T-helper 17 cell (primary cell): ENCODE measurements at places on chromosomes 1 and 21. TPM values are rescaled to one million over a fixed set of nuclear protein-coding genes. Genes with fewer than 3 reads are reported as not detected.

GRCh38 chr1:64184003-64184440 lies 19.4 kb upstream of the UBE2U start:
- no peak for DNase-seq

DNA sequence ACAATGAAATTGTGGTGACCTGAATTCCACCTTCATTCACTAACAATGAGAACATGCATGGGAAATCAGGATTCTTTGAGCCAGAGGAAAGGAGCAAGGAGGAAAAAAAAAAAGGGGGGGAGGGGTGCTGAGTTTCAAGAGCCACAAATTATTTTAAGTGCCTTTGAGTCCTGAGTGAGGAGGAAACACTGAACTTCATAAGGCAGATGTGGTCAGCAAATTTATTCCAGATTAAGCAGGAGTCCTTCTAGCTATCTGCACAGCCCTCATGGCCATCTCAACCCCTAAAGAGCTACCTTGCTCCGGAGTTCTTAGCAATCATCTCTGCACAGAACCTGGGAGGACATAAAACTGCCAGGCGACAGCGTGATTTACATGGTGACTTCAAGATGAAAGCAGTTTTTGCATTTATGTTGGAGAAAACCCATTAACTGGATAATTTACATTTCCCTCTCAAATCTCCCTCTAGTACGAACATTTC lies 21.7 kb downstream of the ASTN1 start:
- no peak for DNase-seq

- DNase-seq = no peak
Observed at GRCh38 chr1:234250747-234251146, 122.5 kb upstream of the COA6 start.

DNA sequence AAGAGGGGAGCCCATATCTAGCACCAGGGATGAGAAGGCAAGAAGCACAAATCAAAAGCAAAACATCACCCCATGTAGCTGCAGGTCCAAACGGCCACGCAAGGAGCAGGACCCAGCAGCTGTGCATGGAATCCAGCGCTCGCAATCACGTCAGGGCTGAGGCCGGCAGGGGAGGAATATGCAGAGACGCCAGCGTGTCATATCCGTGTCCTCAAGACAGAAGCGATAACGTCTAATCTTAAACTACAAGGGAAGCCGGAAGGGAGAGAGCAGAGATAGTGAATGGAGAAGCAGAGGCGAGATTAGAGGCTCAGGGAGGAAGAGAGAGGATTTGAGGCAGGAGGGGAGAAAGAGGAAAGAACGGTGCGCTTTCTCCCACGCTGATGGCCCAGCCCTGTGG lies 39.1 kb downstream of the FBXO2 start:
- DNase-seq = no peak

Gene RUNX3
- 243 TPM for total RNA-seq

- DNase-seq = no peak
Observed at GRCh38 chr1:65606426-65606825, 186.0 kb downstream of the LEPR start.

- no peak for DNase-seq
Observed at GRCh38 chr1:45952072-45952471, 148.7 kb downstream of the MAST2 start.

DNA sequence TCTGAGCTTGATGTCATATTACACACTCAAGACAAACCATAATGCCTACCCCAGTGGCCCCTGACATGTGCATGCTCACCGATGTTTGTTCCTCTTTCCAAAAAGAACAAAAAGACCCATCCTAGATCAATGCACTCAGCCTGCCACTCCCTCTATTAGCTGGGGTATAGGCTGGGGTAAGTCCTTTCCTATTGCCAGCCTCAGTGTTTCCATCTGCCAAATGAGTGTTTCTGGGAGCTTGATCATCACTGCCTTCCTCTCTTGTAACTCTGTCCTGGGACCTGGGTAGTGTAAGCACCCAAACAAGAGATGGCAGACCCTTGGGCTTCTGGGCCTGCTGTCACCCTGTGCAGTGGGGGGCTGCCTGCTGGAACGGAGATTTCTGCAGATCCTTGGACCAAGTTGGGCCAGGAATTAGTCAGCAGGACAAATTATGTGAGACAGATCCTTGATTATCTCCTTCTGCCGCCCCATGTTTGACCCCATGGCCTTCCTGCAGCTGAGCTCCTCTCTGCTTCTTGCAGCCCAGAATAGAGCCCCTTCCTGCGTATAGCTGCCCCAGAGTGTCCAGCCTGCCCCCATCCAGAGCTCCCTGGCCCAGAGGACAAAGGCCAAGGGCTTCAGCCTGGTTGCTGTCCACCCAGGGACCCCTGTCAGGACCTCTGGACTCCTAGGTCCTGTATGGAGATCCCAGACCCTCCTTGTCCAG lies 31.5 kb upstream of the LRP8 start:
- no peak for DNase-seq

DNA sequence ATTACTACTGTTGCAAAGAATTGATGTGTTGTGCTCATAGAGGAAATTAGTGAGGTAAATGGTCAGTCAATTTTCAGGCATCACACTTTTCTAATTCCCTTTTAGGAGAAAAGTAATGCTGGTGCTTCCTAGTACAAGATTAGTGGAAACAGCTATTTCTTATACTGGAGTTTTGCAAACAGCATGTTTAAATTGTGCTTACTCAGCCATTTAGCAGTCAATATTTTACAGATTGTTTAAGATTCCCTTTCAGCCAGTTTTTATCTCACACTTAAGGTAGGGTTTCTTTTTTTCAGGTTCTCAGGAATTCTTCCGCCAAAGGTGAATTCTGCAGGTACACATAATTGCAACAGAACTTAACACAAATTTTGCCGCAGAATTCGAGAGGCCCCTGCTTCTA lies 10.9 kb downstream of the SRRM1 start:
- no peak for DNase-seq

- no peak for DNase-seq
Observed at GRCh38 chr1:153393926-153394325, 3.1 kb upstream of the S100A8 start.

DNA sequence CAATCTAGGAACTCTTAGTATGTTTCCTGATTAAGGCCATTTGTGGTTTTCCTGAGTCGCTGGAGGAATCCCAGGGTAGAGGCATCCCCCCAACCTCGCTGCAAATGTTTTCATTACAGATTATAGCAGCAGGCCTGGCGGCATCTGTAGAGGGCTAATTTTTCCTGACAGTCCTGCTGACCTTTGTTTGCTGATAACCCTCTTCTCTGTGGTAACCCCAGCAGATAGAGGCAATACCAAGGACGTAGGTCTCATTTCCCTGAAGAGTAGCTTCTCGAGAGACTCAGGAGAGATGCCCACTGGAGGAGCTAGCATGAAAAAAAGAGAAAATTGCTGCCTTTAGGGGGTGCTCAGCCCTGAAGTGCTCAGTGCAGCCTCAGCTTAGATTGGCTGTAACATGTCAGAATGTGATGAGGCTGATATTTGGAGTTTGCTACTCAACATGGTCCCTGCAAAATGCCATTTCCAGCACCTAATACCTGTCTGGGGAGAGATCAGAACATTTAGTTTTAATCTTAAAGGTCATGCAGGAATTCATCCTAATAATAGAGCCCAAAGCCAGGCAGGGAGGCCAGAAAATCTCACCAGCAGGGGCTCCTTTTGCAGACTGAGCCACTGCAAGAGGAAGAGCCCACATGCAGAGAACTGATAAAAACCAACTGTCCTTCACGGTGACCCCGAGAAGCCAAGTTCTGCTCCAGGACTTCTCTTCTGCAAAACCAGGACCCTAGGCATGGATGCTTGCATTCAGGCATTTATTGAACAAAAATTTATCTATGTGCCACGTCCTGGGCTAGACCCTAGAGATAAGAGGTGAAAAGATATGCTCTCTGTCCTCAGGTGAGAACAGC lies 184.5 kb downstream of the KAZN start:
- DNase-seq = no peak

- no peak for DNase-seq
Observed at GRCh38 chr1:156417401-156418020, 48.5 kb downstream of the RHBG start.

DNA sequence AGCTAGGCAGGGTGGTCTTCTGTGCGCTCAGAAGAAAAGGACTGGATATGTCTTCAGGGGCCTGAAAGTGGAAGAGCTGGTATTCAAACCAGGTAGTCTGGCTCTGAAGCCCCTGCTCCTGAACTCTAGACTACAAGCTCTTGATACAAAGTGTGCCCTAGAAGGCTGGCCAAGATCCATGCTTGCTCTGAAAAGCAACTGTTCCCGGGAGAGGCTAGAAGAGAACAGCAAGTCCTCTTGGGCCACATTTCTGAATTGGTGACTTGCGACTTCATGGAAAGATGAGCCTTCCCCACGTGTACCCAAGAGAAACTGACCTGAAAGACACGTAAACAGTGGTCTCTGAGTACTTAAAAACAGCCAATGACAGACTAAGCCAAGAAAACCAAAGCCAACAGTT lies 123.3 kb upstream of the GRIK3 start:
- no peak for DNase-seq

GRCh38 chr1:31718327-31718897 lies 14.6 kb upstream of the COL16A1 start:
- DNase-seq = no peak

DNA sequence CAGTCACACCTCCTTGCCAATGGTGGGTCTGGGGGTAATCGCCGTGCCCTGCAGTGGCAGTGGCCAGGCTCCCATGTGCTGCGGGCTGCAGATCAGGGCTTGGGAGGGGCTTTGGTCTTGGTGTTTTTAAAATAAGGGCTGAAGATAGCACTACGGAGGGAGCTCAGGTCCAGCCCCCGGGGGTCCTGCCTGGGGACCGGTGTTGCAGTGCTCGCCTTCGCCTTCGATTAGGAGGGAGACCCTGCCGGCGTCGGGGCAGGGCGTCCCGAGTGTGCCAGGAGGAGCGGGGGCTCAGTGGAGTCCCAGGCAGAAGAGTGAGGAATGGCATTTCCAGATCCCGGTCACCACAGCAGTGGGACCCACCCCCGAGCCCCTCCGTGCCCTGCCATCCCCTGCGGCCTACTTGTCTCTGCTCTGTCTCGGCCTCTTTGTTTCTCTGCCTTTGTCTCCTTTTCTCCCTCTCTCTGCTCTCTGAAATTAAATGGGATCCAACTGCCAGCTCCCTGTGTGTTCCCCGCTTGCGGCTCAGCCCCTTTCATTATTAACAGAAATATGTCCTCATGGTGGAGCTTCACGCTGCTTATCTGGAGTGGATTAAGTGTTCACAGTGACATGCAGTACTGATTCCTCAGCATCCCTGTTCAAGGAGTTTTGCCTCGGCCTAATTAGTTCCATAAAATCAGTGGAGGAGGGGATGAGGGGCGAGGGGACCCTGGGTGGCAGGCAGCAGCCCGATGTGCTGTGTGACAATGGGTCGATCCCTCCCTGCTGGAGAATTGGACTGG lies 44.4 kb downstream of the DMRTB1 start:
- DNase-seq = no peak
